GM12892 (cell line): ENCODE measurements at places on chromosomes 3 and 15.

- DNase-seq = no peak
Observed at GRCh38 chr3:16219777-16220176, 45.0 kb downstream of the DPH3 start.

DNA sequence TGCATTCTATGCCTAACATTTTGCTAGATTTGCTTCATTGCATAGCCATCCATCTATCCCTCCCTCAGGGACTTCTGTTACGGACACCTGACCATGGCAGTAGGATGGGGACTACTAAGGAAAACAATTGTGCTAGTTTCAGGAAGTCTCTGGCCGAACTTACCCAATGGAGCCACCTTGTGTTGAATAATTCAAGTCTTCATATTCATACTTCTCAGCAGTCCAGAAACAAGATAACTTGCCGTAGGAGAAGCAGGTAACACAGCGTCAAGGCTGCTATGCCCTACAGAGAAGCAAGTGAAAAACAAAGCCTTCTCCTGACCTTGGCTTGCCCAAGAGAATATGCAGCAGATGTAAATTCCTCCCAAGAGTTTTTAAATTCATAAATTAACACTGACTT lies 685.3 kb downstream of the GRM7 start:
- no peak for DNase-seq

- DNase-seq = no peak
Observed at GRCh38 chr3:175432376-175433025, 573.4 kb downstream of the NAALADL2 start.

- DNase-seq = no peak
Observed at GRCh38 chr3:79139395-79140068, 628.3 kb downstream of the ROBO1 start.

GRCh38 chr3:5523125-5523524 lies 335.6 kb downstream of the EDEM1 start:
- DNase-seq = no peak

GRCh38 chr15:66233487-66234415 lies 19.8 kb downstream of the MEGF11 start:
- DNase-seq = no peak

DNA sequence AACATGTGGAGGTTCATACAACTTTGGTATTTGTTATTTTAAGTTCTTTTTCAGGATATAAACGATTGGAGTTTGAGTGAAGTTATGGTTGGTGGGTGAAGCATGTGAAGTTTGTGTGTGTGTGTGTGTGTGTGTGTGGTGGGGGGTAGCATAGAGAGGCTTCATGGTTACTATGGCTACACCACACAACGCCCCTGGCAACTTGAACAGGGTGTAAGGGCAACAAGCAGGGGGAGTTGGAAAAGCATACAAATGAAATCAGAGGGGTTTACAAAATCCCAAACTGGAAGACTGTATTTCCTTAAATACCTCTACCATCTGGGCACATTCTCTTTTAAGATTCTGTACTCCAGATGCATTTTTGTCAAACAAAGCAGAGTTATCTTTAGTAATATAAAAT lies 207.5 kb downstream of the SV2B start:
- DNase-seq = no peak

DNA sequence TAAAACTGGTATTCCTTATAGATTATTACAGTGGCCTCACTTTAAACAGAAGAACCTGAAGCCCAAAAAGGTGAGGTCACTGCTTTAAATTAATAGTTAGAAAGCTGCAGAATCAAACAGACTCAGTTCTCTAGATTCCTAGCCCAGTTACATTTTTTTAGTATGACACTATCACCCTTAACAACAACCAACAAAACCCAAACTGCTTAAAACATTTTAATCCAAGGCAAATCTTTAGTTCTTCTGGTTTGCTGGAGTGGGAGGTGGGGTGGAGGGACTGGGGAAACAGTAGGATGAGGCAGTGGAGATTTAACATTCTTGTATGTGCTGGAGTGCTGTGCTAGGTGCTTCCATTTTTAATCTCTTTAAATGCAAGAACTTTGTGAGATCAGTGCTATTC lies 631.6 kb upstream of the KCNMB2 start:
- DNase-seq = no peak

DNA sequence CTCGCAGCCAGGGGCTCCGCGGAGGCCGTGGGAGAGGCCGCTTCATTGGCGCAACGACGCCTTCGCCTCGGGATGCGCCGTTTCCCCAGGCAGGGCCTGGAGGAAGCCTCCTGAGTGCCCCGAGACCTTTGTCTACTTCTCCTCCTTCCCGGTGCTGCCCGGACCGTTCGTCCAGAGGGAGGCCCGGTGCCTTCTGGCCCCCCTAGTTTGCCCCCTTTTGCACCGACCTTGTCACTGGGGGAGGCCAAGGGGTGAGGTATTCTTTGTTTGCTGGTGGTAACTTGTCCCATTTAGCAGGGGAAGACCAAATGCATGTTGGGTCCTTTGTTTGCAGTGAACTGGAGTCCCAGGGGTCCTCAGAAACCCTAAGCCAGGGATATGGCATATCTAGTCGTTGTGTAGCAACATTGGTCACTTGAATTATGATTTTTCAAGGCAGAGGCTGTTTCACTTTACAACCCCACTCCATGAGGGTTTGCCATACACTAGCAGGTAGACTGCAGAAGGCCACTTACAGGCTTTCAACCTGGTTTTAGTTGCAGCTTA lies 615 bp downstream of the DHX30 start:
- no peak for DNase-seq

- no peak for DNase-seq
Observed at GRCh38 chr3:171970301-171970788, 69.0 kb upstream of the FNDC3B start.

DNA sequence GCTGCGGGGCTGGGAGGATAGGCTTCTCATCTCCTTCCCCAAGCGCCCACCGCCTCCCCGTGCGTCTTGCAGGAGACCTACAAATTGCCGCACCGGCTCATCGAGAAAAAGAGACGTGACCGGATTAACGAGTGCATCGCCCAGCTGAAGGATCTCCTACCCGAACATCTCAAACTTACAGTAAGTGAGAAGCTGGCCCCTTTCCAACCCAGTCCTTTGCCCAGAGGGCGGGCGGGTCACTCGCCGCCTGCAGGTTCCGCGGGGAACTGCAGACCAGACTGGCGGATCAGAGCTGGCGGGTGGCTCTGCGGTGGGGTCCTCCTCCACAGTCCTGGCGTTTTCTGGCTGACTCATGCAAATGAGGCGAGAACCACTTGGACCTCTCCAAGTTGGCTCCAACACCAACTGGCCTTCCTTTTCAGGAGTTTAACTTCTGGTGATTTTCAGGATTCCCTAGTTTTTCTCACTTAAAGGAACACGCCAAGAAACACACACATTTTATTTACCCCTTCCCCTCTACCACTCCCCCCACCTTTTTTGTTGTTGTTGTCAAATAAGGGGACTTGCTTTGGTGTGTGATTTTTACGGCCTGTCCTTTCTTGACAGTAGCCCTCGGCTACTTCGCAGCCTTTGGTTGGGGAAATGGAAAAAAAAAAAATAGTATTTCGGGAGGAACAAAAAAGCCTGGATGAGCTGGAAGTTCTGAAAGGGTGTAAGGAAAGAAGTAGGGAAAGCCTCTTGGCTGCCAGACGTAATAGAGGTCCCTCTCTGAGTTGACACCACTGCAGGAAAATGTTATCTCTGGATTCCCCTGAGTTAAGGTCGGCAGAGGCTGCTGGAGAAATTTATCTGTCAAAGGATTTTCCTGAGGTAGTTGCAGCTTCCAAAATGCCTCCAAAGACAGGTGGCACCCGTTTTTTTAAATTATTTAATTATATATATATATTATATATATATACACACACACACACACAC lies 1.3 kb downstream of the BHLHE40 start:
- DNase-seq = no peak

GRCh38 chr3:125110876-125111480 lies 55.2 kb upstream of the HEG1 start:
- DNase-seq = no peak

- no peak for DNase-seq
Observed at GRCh38 chr15:29053006-29053405, 167.2 kb downstream of the APBA2 start.

DNA sequence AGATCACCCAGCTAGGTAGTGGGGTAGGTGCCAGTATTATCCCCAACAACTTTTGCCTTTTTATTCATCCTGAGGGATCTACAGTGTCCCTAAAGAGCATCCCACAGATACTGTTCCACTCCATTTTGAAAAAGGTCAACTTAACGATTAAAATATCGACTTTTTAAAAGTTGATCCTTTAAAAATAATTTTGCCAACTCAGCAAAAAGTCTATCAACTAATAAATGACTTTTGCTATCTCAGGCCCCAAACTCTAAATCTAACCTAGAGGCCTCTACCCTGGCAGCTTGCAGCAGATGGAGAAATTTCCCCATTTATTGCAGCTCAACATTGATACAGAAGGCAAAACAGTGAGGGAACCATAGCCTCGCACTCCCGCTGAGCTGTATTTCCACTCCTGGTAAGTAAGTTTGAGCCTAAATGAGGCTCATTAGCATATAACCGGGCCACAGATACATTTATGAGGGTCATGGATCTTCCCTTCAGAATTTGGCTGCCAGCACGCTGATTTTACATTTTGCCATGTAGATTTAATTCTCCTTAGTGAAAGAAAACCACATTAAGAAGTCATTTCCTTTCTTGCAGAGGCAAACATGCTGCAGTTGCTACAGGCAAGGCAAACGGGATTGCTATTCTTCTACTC lies 704.1 kb upstream of the CFAP20DC start:
- DNase-seq = no peak

- no peak for DNase-seq
Observed at GRCh38 chr3:59758672-59759071, 708.8 kb upstream of the CFAP20DC start.

GRCh38 chr15:33016405-33017024 lies 178.0 kb downstream of the FMN1 start:
- no peak for DNase-seq

DNA sequence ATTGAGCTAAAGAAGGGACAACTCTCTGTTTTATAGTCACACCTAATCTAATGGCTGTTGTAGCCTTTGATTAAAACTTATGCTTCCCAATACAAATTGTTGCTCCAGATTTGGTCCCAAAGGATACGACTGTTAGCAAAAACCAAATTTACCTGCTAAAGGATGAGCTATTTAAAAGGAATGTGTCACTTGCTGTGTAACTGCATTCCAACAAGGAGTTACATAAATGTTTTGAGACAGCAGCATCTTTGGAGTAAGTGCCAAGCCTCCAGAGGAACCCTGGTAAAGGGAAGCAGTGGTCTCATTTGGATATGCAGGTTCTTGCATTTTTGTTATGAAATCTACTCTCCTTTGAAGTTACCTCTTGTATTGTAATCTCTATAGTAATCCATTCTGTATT lies 233.3 kb downstream of the THSD4 start:
- DNase-seq = no peak

DNA sequence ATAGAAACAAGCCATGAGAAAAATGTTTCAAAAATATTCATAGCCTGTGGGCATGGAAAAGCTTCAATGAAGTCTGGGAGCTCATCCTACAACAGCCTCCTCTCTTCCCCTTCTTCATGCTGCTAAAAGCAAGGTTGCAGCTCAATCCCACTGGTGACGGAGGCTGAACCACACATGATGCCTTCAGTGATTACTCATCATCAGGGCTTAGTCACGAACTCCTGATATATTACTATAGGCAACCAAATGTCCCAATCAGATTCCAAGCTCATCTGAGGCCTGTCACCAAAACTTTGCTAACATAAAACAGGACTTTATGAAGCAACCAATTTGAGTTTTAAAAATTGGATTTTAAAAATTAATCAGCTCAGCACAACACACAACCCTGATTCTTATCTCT lies 24.0 kb upstream of the SLC24A5 start:
- DNase-seq = no peak

DNA sequence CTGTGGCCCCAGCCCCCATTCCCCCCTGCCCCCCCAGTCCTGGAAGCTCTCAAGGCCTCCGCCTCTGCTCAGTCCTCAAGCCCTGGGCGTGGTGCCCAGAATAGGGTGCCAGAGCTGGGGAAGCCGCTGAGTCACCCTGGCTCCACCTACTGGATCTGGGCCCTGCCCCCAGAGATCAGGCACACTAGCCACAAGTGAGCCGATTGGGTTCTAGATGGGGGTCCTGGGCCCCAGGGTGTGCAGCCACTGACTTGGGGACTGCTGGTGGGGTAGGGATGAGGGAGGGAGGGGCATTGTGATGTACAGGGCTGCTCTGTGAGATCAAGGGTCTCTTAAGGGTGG lies 5.7 kb downstream of the EIF4G1 start:
- no peak for DNase-seq
